ENCODE measurements at places on chromosomes 3 and 15. TPM values are rescaled to one million over a fixed set of nuclear protein-coding genes. Genes with fewer than 3 reads are reported as not detected.

- peak; percentile 97 for DNase-seq
- no peak overlapping the region for H3K27ac ChIP-seq
- no peaks in the 10 kb centered on the region for H3K4me1 ChIP-seq
- no peak overlapping the region for H3K4me3 ChIP-seq
These were observed 268.5 kb upstream of the TMC3 start for GRCh38 chr15:81642451-81642990.

- no peak overlapping the region for H3K4me3 ChIP-seq
- DNase-seq, result peak; percentile 55
- H3K36me3 ChIP-seq, result peaks cover 6% of the 10 kb centered on the region
- H3K27ac ChIP-seq, result no peak overlapping the region
- no peaks in the 10 kb centered on the region for H3K27me3 ChIP-seq
- H3K4me1 ChIP-seq, result peaks cover 11% of the 10 kb centered on the region
These were observed 22.9 kb downstream of the PDIA5 start for GRCh38 chr3:123089611-123090331.

DNA sequence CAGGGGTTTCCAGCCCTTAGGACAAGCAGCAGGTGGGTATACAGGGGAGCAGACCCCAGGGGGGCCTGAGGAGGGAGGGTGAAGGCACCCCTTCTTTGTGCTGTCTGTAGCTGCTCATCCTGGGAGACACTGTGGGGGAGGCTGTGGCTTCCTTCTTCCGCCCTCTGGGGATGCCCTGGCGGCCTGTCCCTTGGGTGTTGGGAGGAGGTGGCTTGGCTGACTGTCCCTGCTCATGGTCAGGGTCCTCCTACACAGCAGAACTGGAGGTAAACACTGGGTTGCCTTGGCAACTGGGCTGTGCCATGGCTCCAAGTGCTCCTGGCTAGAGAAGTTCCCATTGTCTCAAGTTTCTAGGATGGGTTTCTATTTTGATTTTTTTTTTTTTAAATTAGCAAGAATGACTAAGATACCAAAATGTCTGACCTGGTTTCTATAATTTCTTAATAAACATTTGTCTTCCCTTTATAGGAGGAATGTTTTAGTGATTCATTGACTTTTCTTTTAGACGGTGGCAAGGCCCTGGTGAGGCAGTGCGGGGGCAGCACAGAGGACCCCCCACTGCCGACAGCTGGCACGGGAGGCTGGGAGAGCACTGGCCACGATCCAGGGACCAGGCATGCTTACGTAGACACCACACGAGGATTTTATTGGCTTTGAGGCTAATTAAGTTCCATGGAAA, 12.4 kb downstream of the KLF13 start:
- DNase-seq, result peak; percentile 59
- H3K27me3 ChIP-seq, result no peaks in the 10 kb centered on the region
- peak overlapping the region; percentile 82 for H3K27ac ChIP-seq
- H3K36me3 ChIP-seq, result no peaks in the 10 kb centered on the region
- H3K4me1 ChIP-seq, result peaks cover 17% of the 10 kb centered on the region
- H3K4me3 ChIP-seq, result no peak overlapping the region

GRCh38 chr3:120161902-120162301, 67.7 kb upstream of the GSK3B start:
- H3K27ac ChIP-seq, result no peak overlapping the region
- H3K4me1 ChIP-seq, result peaks cover 2% of the 10 kb centered on the region
- DNase-seq, result no peak
- no peaks in the 10 kb centered on the region for H3K36me3 ChIP-seq

GRCh38 chr3:113153499-113154107, 57.8 kb upstream of the BOC start:
- H3K27ac ChIP-seq, result no peak overlapping the region
- H3K4me1 ChIP-seq, result no peaks in the 10 kb centered on the region
- no peaks in the 10 kb centered on the region for H3K27me3 ChIP-seq
- no peak overlapping the region for H3K4me3 ChIP-seq
- H3K36me3 ChIP-seq, result no peaks in the 10 kb centered on the region

GRCh38 chr15:83046558-83047127, 20.4 kb downstream of the BTBD1 start:
- H3K36me3 ChIP-seq, result peaks cover 2% of the 10 kb centered on the region
- peaks cover 3% of the 10 kb centered on the region for H3K4me1 ChIP-seq
- no peak overlapping the region for H3K27ac ChIP-seq
- H3K27me3 ChIP-seq, result no peaks in the 10 kb centered on the region
- H3K4me3 ChIP-seq, result no peak overlapping the region

GRCh38 chr15:61697796-61698195, 362.5 kb downstream of the VPS13C start:
- H3K4me1 ChIP-seq, result no peaks in the 10 kb centered on the region
- DNase-seq, result no peak
- H3K36me3 ChIP-seq, result no peaks in the 10 kb centered on the region

DNA sequence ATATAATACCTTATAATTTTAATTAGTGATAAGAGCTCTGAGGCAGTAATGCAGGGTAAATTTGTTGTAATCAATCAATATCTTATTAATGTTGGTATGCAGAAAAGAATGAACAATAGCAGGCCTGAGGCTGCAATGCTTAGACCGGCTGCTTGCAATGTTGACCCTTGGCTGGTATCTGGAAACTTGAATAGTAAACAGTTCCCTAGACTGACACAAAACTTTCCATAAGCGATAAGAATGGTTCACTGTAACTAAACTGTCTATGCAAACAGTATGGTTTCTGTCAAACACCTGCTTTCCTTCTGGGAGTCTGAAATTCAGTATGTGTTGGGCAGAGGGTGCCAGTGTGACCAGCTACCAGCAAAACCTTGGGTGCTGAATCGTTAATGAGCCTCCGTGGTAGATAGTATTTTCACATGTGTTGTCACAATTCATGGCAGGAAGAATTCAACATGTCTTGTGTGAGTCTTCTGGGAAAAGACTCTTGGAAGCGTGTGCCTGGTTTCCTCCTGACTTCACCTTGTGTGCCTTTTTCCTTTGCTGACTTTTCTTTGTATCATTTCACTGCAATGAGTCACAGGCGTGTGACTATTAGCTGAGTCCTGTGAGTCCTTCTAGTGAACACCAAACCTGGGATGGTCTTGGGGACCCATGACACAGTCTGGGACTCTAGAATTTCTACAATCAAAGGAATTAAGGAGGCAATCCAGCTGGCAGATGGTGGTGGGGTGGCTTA, 30.7 kb upstream of the CLRN1 start:
- peaks cover 2% of the 10 kb centered on the region for H3K27me3 ChIP-seq
- no peaks in the 10 kb centered on the region for H3K4me1 ChIP-seq
- no peak overlapping the region for H3K4me3 ChIP-seq
- DNase-seq, result peak; percentile 19

DNA sequence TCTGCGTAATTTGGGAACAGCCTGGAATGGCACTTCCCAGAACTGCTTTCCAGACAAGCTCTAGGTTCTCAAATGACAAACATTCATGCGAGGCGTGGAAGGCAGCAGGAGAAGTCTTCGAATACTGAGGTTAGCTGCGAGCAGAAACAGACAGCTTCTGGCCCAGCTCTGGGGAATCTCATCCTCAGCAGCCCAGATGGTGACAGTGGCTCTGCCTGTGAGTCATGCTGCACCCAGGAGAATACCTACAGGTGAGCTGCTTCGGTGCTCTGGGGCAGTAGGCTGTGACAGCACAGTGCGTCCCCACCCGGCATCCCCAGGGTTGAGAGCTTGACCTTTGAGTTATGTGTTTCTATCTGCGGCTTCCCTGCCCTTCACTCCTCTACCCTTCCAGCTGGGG, 258.6 kb downstream of the KLF13 start:
- H3K27ac ChIP-seq, result no peak overlapping the region
- no peaks in the 10 kb centered on the region for H3K27me3 ChIP-seq
- no peaks in the 10 kb centered on the region for H3K4me1 ChIP-seq
- H3K4me3 ChIP-seq, result no peak overlapping the region
- no peaks in the 10 kb centered on the region for H3K36me3 ChIP-seq

DNA sequence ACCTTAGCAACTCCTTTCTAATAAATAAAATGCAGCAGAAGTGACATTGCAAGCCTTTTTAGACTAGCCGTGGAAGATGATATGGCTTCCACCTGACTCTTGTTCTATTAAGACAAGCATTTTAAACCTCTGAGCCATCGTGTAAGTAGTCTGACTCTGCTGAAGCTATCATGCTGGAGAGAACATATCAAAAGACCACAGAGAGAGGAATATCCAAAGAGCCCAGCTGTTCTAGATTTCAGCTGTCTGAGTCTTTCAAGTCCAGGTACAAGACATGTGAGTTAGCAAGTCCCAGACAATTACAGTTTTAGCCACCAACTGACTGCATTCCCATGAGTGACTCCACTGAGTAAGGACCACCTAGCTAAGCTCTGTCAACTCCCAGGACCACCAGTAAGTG, 517.0 kb upstream of the NAALADL2 start:
- no peaks in the 10 kb centered on the region for H3K4me1 ChIP-seq
- no peak overlapping the region for H3K27ac ChIP-seq
- no peaks in the 10 kb centered on the region for H3K27me3 ChIP-seq
- no peak for DNase-seq
- no peaks in the 10 kb centered on the region for H3K36me3 ChIP-seq

DNA sequence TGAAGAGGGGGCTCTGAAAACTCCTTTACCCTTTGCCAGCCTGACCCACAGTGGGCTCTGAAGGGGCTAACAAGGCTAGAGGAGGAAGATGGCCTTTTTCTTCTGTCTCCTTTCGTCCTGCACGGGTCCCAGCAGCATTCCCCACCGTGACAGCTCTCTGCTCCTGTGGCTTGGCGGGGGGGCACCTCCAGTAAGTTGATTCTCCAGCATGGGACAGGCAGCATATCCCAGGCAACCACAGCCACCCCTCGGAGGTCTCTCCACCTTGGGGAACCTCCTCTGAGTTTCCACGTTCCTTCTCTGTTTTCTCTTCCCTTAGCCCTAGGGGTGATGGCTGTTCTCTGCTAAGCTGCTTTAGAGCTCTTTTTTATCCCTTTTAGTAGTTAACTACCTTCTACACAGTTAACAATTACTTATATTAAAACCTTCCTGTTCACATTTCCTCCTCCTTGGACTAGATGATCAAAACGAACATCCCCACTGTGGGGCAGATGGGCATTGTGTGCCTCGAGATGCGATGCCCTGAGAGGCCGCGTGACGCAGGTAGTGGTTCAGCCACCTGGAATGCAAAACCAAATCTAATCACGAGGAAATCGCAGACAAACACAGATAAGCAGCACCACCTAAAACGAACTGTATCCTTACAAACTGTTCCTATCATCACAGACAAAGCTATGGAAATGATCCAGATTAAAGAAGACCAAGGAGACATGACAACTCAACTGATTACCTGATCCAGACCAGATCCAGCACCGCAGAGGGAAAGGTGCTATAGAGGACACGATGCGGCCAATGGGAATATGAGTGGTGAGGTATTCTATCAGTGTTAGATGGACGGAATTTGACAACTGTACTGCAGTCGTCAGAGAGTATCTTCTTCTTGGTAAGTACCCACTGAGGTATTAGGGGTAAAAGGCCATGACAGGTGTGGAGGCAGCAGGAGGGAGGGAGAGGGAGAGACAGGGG, 27.7 kb downstream of the TSPAN3 start:
- H3K4me3 ChIP-seq, result no peak overlapping the region
- no peak for DNase-seq

DNA sequence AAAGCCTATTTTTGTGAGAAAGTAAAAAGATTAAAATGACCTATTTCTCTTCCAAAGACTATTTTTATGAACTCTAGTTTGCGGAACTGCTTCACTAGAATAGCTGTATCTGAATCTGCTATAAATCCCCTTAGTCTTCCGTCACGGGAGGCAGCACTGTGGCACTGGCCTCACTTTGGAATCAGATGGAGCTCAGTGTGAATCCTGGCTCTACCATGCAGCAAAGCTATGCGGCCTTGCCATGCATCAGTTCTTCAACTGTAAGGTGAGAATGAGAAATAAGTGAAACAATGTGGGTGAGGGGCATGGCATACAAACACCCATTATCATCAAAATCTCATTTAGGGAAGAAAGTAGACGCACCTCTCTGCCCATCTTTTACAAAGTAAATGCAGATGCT, 27.5 kb upstream of the CSPG5 start:
- no peaks in the 10 kb centered on the region for H3K27me3 ChIP-seq
- no peak for DNase-seq
- peaks cover 2% of the 10 kb centered on the region for H3K36me3 ChIP-seq
- no peaks in the 10 kb centered on the region for H3K4me1 ChIP-seq

DNA sequence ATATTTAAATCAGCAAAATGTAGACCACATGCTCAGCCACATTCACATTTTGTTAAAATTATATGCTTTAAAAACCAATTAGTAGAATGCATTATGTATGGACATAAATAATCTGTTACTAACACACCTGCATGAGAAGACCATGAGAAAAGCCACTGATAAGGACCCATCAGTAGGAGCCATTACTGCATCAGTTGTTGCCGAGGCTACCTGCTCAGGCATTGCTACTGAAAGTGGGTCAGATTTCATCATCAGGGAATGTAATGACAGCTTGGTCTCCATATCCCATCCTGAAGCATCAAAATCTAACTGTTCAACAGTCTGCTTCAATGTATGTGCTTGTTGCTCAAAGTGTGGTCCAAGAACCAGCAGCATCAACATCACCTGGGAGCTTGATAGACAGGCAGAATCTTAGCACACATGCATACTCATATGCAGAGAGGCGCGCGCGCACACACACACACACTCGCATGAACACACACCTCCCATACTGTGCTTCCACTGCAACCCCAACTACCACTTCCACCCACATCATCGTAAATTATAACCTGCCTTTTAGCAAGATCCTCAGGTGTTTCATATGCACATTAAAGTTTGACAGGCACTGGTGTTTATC, 72.4 kb upstream of the FOXB1 start:
- no peak for DNase-seq
- H3K36me3 ChIP-seq, result no peaks in the 10 kb centered on the region
- no peak overlapping the region for H3K27ac ChIP-seq

DNA sequence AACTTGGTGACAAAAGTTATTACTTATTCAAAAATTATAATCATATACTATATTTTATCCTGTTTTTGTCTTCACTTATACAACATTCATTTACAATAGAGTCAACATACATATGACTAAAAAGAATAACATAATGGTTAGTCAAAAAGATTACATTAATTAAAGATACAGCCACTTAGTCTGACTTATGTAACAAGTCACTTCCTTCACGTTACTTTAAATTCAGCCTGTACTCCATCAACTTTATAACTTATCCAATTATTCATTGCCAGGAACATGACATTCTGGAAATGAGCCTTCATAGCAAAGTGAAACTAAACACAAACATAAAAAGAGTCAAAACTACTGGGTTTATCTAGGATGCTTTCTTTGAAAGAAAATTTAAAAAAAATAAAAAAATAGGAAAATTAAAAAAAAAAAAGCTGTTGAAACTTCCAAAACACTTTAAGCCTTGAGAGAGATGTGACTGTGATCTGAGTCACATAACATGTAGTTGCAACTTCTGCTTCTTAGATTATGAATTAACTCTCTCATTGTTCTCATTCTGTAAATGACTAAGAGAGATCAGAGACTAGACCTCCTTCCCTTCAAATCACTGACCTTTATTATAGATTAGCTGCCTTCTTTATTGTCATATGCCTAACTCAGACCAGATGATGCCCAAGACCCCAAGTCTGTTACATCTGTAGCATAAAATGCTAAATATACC, 107.8 kb downstream of the MYRIP start:
- peak; percentile 13 for DNase-seq
- H3K27me3 ChIP-seq, result no peaks in the 10 kb centered on the region
- no peak overlapping the region for H3K27ac ChIP-seq

Gene ATP13A5
- not detected for total RNA-seq

Gene CRYGS
- total RNA-seq, result 1.0 TPM

Gene CGNL1
- 6.1 TPM for total RNA-seq

Gene IQCF5
- not detected for total RNA-seq

Gene TGM4
- total RNA-seq, result not detected

Gene HCN4
- not detected for total RNA-seq

All from fibroblast of lung (primary cell).